ENCODE measurements at places on chromosomes 2 and 18. TPM values are rescaled to one million over a fixed set of nuclear protein-coding genes. Genes with fewer than 3 reads are reported as not detected.

The GPN1 gene
- 69.4 TPM for total RNA-seq

The ZNF804A gene
- total RNA-seq, result not detected

The SCG2 gene
- total RNA-seq, result not detected

The ATP8B1 gene
- 0.22 TPM for total RNA-seq

The IL36G gene
- total RNA-seq, result not detected

The PRSS56 gene
- not detected for total RNA-seq

The ERBB4 gene
- total RNA-seq, result not detected

The RAMP1 gene
- 0.53 TPM for total RNA-seq

Data from activated T-cell treated with anti-CD3 and anti-CD28 coated beads, Interleukin-2, amount 50 U/mL, for 4 hours (primary cell).